ENCODE measurements at places on chromosomes 12 and 14.

DNA sequence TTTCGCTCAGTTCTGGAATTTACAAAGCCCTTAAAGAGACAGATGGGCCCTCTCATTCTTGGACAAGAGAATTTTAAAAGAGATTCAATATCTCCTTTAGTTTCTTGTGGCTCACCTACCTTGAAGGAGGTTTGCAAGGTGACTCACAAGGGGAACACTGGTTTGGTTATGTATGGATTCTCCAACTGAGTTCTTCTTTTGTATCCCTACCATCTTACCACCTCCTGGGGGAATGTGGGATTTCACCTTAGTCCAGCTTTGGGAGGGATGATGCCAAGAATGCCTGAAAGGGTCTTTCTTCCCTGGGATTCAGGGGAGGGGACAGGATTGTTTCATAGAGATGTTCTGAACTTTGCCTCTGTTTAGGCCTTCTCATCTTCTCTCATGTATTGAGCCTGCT is 3.7 kb downstream of the PPP4R4 start:
- DNase-seq = no peak

DNA sequence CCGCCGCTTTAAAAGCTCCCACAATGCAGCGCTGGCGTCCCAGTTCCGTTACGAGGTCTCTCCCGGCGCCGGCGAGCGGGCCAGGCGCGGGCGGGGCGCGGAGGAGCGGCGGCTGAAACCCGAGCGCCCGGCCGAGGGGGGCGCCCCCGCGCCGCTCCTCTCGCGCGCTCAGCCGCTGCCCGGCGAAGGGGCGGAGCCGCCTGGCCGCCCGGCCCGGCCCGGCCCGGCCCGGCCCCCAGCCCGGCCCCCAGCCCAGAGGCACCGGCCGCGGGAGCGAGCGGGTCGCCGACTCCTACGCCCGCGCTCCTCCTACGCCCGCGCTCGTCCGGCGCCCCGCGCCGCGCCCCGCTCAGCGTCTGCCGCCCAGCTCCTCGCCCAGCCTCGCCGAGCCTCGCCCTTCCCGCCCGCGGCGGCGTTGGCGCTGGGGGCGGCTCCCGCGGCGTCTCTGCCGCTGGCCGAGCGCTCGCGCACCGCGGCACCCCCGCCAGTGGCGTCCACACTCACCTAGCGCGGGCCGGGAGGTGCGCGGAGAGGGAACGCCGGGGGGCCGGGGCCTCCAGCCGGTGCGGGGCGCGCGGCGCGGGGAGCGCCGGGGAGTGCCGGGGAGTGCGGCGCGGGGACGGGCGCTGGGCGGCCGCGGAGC is at the start of gene RASSF8:
Gene RASSF8, plus strand, starts transcription at position 255 of the 643 bp plus-strand sequence. CDS start 96,662 bp downstream, outside the sequence.
- DNase-seq = no peak

- no peak for DNase-seq
Observed at GRCh38 chr14:29627137-29627536, 300.5 kb downstream of the PRKD1 start.

DNA sequence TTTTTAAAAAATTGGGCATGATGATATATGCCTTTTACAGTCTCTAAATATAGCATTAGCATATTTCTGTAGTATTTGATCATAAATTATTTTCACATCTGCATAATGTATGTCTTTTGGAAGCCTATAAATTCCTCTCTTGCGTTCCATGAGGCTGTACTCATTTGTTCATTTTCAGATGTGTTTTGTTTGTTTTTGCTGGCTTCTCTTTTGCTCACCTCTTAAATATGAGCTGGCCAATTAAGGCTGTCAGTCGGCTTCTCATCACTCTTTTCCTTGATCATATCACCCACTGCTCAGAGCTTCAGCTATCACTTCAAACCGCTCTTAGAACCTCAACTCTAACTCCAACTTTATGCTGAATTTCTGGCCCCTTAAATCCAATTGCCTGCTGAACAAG is 6.6 kb downstream of the TMEM263 start:
- no peak for DNase-seq

DNA sequence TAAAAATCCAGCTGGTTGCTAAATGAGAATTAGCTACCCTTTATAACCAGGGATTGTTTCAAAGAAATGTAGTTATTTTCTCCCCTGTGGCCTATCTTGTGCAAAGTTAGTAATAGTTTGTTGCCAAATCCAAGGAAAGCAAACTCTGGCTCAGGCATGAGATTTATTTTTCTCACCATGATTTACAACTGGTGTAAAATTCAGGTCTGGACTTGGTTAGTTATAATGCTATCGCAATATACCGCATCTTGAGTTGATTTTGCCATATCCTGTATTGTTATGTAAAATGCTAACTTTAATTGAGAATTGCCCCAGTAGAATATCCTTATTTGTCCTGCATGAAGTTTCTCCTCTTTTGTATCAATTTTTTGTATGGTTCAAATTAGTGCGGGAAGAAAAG is 135.5 kb downstream of the CRADD start:
- peak; percentile 69 for DNase-seq

DNA sequence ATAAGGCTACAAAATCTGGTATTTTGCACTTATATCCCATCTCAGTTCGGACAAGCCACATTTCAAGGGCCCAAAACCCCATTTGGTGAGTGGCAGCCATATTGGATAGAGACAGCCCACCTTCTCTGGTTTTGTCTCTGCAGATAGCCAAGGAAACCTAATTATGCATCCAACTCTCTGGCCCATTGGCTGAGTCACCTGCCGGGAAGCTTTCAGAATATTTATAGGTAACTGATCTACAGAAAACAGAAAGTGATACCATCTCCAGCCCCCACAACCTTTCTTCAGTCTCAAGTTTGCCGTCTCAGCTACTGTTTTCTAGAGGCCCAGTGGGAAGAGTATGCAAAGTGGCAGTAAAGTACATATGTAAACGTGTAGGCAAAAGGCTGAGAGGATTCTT is 33.7 kb upstream of the PPP1CC start:
- no peak for DNase-seq

GRCh38 chr14:67680941-67681340 is 6.5 kb upstream of the VTI1B start:
- no peak for DNase-seq

GRCh38 chr12:65287426-65287825 is 8.9 kb downstream of the MSRB3 start:
- DNase-seq = no peak

GRCh38 chr12:69766260-69766659 is 27.6 kb downstream of the RAB3IP start:
- no peak for DNase-seq

- no peak for DNase-seq
Observed at GRCh38 chr12:124185971-124186686, 108.8 kb upstream of the RFLNA start.

GRCh38 chr12:39327965-39328364 is 115.0 kb downstream of the KIF21A start:
- DNase-seq = no peak

All from SK-N-MC (cell line).